Fibroblast of skin of left quadriceps (primary cell): ENCODE measurements at places on chromosomes 2 and 18.

DNA sequence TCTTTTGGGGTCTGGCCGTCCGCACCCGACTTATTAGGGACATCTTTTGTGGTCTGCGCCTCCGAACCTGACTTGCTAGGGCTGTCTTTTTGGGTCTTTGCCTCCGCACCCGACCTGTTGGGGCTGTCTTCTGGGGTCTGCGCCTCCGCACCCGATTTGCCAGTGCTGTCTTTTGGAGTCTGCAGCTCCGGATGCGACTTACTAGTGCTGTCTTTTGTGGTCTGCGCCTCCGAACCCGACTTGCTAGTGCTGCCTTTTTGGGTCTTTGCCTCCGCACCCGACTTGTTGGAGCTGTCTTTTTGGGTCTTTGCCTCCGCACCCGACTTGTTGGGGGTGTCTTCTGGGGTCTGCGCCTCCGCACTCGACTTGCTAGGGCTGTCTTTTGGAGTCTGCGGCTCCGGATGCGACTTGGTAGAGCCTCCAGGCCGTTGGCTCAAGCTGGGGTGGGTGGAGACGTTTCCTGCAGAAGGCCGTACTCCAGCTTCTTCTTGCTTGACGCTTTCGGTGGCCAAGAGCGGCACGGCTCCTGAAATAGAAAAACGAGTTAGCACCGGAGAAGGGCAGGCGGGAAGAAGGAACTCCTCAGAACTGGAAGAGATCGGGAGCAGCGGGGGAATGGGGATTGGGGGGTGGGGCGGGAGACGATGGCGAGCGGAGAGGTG lies 498 bp downstream of the TGOLN2 start:
- DNase-seq: no peak

DNA sequence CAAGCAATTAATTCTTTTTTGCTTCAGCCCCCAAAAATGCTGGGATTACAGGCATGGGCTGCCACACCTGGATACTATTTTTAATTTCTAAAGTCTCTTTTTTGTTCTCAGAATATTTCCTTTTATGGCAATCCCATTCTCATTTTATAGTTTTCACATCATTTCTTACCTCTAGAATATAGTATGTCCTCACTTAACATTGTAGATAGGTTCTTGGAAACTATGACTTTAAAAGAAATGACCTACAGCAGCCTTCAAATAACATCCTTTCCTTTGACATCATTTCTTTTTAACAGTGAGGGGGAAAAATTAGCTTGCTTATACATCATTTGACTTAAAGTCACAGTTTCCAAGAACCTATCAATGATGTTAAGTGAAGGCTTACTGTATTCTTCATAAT lies 31.6 kb downstream of the RBBP8 start:
- DNase-seq: no peak

GRCh38 chr2:47293976-47294375 lies 109.0 kb upstream of the MSH2 start:
- no peak for DNase-seq

DNA sequence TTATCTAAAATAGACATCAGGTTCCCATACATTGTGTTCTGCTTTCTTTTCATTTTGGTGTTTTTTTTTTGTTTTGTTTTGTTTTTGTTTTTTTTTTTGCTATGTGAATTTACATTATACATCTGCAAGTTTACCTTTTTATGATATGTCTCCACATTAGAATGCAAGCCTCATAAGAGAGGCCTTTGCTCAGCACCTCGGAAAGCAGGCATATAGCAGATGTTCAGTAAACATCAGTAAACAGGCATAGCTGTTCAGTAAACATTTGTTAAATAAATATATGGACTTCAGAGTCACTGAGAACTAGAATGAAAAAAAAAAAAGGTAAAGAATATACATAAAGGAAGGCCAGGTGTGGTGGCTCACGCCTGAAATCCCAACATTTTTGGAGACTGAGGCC lies 405.3 kb downstream of the ERBB4 start:
- no peak for DNase-seq

DNA sequence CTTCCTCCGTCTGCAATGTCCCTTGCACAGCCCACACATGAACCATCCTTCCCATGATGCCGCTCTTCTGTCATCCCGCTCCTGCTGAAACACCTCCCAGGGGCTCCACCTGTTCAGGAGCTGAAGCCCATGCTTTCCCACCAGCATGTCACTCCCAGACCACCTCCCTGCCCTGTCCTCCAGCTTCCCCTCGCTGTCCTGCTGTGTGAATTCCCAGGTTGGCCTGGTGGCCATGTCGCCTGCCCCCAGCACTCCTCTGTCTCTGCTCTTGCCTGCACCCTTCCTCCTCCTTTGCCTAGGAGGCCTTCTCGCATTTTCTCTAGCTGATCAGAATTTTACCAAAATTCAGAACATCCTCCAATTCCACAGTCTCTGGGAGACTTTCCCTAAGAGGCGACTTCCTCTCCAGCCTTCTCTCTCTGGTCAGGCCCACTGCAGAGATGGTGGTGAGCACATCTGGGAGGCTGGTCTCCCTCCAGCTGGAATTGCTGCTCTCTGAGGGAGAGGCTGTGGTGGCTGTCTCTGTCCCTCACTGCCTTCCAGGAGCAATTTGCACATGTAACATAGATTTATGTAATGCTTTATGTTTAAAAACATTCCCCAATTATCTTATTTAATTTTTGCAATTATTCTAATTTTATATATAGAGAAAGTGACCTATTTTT lies 8.9 kb upstream of the IL1RL2 start:
- DNase-seq: no peak

DNA sequence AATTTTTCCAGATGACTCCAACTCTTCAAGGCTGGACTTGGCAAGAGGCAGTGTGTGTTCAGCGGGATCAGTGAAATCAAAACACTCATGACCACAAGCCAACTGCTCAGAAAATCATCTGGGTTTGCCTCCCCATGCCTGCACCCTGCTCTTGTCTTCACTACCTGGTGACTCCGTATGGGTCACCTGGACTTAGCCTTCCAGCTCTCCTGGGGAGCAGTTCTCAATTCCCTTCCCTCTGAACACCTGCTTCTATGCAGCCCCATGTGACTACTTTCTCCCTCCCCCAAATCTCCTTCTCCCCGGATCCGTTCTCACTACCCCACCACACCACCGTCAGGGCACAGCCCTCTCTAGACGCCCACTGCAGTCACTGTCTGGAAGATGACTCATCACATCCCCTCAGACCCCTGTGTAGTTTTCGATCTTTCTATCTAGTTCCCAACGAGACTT lies 130.2 kb upstream of the ID2 start:
- no peak for DNase-seq

GRCh38 chr18:52442686-52443085 lies 102.7 kb downstream of the DCC start:
- DNase-seq: no peak

DNA sequence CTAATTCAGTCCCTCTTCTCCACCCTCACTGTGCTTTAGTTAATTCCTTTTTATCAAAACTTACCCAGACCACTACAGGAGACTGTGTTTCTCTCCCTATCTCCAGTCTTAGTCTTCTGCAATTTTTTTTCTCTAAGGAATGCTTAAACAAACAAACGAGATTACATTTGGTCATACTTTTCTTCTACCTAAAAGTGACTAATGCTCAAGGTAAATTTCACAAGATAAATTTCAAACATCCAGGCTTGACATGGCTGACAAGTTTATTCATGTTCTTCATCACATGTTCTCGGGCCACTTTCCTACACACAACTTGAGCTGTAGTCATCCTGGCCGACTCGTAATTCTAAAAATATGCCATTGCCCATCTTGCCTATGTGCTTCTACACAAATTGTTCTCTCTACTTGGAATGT lies 23.2 kb upstream of the ACSL3 start:
- no peak for DNase-seq

- DNase-seq: no peak
Observed at GRCh38 chr2:26179446-26179913, 6.6 kb downstream of the GAREM2 start.

GRCh38 chr2:43387092-43388062 lies 161.0 kb upstream of the ZFP36L2 start:
- DNase-seq: no peak

DNA sequence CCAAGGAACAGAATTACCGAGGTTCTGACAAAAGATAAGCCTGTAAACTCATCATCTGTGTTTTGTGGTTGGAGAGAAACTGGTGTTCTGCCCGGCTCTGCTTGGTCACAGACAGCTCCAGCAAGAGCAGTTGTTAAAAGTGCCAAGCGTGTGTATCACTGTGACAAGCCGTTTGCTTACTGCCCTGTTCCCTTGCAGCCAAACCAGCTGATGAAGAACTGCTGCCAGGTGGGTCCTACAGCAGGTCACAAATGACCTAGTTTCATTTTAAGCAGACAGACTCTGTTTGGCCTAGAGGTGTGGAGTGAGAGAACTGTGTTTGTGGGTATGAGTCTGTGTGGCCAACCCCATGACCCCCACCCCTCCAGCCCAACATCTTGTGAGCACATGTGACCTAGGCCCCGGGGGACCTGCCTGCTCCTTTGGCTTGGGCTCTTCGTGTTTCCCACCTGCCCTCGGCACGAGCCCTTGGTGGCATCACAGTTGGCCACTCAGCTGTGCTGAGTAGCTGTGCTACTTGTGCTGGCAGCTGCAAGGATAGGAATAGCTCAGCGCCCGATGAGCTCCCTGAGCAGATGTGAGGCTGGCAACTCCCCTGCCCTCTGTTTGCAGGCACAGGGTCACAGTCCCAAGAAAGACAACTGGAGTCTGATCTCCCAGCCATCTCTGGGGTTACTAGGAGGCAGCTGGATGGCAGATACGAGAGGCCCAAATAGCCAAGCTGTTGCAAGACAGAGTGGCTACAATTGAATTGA lies 9.7 kb downstream of the OXER1 start:
- no peak for DNase-seq

GRCh38 chr2:45960057-45960863 lies 308.8 kb downstream of the PRKCE start:
- no peak for DNase-seq

DNA sequence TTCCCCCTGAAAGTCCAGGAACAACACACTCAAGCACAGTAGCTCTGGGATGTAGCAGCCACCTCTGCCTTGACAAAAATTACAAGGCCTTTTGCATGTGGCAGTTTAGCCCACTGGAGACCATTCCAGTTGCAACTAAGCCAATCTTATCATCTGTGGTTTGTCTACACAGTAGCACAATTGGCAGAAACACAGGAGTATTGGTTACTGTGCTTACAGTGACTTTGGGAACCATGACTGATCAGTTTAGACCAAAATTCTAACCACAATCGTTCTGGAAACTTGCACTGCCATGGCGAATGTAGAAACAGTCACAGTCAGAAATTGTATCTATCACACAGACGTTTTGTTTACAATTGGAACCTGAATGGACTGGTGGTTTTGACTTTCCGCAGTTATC lies 403.7 kb upstream of the MEIS1 start:
- no peak for DNase-seq
